ENCODE measurements at places on chromosomes 12 and 14. TPM values are rescaled to one million over a fixed set of nuclear protein-coding genes. Genes with fewer than 3 reads are reported as not detected.

- DNase-seq, result no peak
Measured at GRCh38 chr14:96895658-96896271, 98.6 kb downstream of the VRK1 start.

Gene MBIP
- 25.6 TPM for polyA plus RNA-seq

DNA sequence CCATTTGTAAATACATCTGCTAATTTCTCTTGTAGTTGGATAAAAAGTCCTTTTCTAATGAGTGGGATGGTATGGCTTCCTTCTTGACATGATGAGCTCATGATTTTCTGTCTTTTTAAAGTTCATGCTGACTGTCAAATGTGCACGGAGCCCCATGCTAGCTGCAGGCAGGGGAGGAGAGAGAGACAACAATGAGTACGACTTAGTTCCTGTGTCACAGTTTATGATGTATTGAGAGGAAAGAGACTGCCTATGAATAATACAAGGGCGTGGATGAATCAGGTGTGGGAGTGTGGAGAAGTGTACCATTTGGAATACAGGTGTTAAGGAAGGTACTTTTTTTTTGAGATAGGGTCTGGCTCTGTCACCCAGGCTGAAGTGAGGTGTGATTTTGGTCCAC lies 10.7 kb upstream of the TBC1D30 start:
- DNase-seq, result no peak

- DNase-seq, result no peak
Measured at GRCh38 chr12:51932218-51933076, 19.1 kb upstream of the ACVR1B start.

Gene DNAH10
- polyA plus RNA-seq, result 8.6 TPM

DNA sequence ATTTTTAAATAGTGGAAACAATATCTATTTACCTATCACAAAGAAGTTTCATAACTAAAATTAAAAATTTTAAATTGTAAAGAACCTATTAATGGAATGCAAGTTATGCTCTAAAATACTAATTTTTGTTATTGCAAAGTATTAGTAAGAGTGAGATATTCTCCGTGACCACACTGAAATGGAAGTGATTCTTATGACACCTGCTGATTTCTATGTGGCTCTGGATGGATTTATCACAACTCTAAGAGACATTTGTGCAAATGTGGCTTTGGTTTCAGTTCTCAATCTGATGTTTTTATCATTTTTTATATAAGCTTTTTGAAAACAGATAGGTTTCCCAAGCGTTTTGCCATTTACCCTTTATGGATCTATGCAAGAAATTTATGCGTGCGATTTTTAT lies 497.8 kb downstream of the NAV3 start:
- no peak for DNase-seq

DNA sequence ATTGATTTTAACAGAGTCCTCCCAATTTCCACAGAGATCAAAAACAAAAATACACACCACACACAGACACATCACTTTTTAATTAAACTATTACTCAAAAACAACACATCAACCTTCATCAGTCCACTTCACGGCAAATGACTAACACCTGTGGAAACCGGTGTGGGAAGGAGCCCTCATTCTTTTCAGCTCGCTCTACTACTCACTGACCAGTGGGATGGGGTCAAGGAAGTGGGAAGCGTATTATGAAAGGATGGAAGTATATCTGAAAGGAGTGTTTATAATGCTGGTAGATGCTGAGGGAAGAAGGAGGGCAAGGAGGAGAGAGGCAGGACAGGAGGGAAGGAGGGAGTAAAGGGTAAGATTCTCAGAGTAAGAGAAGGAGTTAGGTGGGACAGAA lies 156.5 kb downstream of the EPS8 start:
- DNase-seq, result no peak

DNA sequence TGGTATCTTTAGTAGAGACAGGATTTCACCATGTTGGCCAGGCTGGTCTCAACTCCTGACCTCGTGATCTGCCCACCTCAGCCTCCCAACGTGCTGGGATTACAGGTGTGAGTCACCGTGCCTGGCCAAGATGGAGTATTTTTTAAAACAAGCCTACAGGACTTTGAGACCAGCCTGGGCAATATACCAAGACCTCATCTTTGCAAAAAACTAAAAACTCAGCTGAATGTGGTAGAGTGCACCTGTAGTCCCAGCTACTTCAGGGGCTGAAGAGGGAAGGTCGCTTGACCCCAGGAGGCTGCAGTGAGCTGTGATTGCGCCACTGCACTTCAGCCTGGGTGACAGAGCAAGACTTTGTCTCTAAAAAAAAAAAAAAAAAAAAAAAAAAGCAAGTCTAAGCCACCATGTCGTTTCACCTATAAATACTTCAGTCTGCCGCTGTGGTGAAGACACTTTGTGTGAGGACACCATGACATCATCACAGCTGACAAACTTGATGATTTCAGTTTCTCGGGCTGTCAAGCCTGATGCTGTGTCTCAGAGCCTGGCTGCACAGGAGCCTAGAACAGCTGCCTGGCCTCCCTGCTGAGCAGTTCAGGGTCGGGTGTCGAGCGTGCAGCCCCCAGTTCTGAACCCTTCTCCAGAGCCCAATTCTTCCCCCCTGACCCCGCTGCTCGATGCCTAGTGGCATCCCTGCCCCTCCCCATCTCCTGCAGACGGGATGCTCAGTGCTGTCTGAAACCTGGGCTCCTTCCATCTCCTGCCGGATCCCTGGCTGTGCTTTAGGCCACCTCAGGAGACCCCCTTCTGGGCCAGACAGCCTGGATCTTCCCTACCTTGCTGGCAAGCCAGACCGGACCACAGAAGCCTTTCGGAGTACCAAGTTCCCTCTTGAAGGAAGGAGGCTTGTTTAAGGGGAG lies 119.2 kb upstream of the EVL start:
- no peak for DNase-seq

Gene B4GALNT1
- 1.8 TPM for polyA plus RNA-seq

- no peak for DNase-seq
Measured at GRCh38 chr14:66000766-66001165, 485.4 kb upstream of the CCDC196 start.

Gene FGF6
- polyA plus RNA-seq, result not detected

GRCh38 chr12:114735680-114736374 lies 51.9 kb upstream of the TBX3 start:
- no peak for DNase-seq

Gene CLEC4C
- polyA plus RNA-seq, result not detected

- DNase-seq, result no peak
Measured at GRCh38 chr14:94897082-94897481, 127.2 kb upstream of the GSC start.

- no peak for DNase-seq
Measured at GRCh38 chr14:89629383-89629782, 212.3 kb upstream of the FOXN3 start.

Gene VWF
- 0.22 TPM for polyA plus RNA-seq

GRCh38 chr12:6630736-6631135 lies 5.0 kb downstream of the LPAR5 start:
- DNase-seq, result no peak

DNA sequence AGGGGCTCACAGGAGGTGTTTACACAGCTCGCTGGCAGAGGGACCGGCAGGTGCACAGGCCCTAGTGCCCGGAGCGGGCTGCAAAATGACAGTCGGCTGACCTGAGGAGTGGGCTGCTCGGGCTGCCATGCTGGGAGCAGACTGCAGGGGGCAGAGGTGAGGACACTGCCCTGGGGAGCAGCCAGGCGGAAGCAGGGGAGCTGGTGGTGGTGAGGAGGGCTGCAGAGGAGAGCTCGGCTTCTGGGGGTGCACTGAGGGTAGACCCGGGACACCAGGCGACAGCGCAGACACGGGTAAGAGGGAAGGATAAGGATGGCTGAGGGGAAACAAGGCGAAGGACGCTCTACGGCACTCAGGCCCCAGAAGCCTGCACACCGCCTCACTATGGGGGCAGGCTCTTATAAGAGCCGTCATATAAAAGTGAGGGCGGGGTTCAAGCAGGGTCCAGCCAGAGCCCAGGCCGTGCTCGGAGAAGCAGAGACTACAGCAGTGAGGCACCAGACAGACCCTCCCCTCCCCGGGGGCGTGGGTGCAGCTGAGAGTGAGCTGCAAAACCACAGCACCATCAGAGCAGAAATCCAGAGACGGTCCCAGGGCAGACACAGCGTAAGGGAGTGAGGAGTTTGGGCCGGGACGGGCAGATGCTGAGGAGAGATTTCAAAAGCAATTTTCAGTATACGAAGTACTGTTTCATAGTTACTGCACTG lies 62.5 kb downstream of the CCDC88C start:
- DNase-seq, result no peak

Gene INSM2
- not detected for polyA plus RNA-seq

- no peak for DNase-seq
Measured at GRCh38 chr12:3035171-3035570, 42.0 kb upstream of the TSPAN9 start.

DNA sequence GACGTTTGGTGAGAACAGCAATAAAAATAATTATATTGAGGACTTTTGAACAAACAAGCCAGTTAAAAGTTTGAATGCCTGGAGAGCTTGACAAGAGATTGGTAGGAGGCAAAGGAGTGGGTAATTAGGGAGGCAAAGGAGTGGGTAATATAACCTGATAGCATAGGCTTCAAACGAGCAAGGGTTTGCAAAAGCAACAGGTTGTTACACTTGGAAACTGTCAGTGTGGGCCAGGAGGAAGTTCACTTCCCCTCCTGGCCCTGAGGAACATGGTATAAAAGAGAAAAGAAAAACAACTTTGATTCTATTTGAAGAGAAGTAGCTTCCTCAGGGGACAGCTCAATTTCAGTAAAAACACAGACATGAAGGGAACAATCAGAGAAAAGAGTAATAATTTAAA lies 121.7 kb downstream of the CCER1 start:
- no peak for DNase-seq

DNA sequence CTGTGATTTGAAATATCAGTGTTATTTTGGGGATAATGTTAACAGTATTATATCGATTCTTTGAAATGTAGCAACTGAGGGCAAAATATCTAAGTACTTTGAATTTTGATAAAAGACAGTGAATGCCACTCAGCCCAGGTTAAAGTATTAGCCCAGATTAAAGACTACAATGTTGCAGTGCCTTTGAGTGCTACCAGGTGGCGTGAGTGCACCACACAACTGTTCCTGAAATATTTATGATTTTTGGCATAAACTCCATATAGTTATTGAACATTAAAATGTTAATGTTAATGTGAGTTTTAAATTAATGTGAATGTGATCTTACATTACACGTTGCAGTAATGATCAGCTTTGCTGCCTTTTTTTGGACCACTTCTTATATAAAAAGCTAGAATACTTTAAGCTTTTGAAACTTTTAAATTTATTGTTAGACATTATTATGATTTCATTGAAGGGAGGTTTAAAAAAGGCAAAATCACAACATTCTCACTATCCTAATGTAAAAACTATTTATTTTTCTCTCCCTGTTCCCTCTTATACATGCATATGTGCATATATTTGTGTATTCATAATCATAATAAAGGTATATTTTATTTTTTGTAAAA lies 22.5 kb downstream of the MRPS35 start:
- peak; percentile 4 for DNase-seq

All from AG04450 (cell line).